ENCODE measurements at places on chromosomes 6 and 20.
A peak's percentile ranks its signal among the peaks of the same experiment; 100 is the strongest.

DNA sequence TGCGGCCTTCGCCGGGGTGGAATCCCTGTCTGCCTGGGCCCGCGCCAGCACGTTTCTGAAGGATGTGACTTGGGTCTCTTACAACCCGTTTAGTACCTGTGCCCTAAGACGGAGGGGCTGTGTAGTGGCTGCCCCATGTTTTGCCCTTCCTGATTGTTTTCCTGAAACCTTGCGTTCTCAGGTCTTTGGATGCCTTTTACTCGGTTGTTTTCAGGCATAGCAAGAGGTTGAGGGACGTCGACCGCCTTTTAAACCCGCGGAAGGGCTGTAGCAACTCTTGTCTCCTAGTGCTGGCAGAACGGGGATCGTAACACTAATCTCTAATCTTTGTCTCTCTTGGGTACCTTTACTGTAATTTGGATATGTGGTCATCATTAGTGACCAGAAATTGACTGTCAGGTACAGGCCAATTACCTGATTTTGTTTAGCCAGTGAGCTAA is 706 bp upstream of the NANP start:
- no peak for DNase-seq

DNA sequence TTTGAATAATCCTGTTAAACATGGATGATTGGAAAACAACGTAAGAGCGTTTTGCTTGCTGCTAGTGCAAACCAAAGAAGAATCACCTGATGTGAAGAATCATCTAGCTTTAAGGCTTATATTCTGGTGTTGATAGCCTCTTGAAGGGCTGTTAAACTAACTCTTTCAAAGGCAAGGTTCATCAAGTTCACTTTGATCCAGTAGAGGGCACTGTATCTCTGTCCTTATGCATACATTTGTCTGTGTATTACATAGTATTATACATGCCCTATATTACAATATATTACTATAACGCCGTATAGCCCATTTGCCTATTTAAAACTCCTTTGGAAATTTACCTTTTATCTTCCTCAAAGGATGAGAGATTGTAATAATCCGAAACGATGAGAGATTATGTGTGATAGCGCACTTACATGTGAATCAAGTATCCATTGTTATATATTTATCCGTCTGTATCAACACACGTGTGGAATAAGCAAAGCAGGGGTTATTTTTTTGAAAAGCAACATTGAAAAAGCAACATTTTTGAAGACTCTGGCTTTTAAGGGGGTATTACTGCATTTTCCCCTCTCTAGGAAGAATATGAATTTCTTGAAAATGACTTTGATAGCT is 50.8 kb upstream of the NRN1 start:
- peak; percentile 63 for DNase-seq

- DNase-seq, result no peak
Observed at GRCh38 chr20:38680500-38681306, 43.6 kb upstream of the SLC32A1 start.

GRCh38 chr6:157152556-157152955 is 170.8 kb downstream of the TMEM242 start:
- no peak for DNase-seq

DNA sequence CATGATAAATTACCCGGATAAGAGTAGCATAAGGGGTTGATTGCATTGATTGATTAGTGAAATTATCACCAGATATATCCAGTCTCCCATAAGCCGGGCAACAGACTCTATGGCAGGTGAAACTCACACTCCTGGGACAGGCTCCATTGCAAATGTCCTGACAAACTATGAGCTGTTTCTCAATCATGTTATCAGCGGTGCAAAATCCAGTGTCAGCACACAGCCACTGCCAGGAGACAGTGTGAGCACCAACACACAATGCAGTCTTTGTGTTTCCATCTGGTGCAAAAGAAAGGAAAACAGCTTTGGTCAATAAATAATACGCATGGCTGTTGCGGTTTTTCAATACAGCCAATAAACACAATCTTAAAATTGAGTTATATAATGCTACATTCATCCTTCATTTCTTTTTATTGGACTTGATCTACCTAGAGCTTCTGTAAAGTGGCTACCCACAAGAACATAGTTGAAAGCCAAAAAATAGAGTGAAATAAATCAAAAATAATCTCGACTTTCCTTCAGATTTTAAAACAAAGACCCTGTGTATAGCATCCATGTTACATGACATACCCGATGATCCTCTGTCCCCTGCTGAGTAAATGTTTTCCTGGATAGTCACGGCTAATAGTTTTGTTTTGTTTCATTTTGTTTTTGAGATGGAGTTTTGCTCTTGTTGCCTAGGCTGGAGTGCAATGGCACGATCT is 64.3 kb upstream of the AFDN start:
- DNase-seq, result peak; percentile 33

DNA sequence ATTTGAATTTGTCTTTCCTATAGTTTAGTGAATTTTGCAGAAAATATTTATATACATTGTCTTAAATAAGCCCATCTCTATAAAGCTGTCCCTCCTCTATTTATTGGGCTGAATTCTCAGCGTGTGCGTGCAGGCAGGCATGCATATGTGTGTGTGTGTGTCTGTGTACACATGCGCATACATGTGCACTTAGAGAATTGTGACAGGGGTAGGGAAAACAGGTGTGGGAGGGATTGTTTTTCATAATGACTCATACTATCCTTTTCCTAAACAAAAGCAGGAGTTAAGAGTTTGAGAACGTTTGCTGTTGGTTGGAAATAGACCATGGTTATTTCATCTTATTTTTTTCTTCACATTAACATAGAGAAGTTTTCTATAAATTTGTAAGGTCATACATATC is 43.4 kb upstream of the FABP7 start:
- DNase-seq, result no peak
